ENCODE measurements at places on chromosomes 1 and 21. TPM values are rescaled to one million over a fixed set of nuclear protein-coding genes. Genes with fewer than 3 reads are reported as not detected.

The SPRR5 gene
- polyA plus RNA-seq = not detected

The SPATA46 gene
- not detected for polyA plus RNA-seq

The DAB1 gene
- polyA plus RNA-seq = 1.0 TPM

The TEDDM1 gene
- polyA plus RNA-seq = not detected

The PERM1 gene
- polyA plus RNA-seq = not detected

- DNase-seq = peak; percentile 71
These were observed 483.0 kb downstream of the NCAM2 start for GRCh38 chr21:21481239-21481638.

DNA sequence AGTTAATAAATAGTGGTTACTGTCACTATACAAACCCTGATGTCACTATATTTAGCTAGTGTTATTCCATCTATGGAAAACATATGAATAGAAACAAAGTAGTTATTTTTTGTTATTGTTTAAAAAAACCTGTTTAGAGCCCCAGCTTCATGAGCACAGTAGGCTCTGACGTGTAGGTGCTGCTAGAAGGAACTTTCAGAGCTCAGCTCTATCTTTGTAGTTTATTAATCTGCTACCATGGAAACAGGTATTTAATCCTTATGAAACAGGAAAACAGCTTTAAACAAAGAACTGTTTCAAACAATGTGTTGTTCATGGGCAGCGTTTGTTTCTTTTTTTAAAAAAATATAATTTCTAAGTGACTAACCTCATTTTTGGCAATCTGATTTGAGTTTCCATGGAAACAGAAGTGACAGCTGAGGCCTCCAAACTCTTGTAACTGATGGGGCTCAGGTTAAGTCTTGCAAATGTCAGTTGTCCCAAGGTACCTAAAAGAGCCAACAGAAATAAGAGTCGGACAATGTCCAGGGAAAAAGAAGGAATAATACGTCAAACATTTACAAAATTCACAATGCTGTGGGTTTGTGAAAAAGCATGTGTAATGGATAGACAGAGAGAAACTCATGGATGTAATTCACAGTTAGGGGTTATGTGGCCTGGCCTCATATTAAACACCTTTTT, 162.0 kb upstream of the C21orf91 start:
- no peak for DNase-seq

- DNase-seq = no peak
These were observed 406.1 kb downstream of the RPS6KC1 start for GRCh38 chr1:213457186-213457585.

DNA sequence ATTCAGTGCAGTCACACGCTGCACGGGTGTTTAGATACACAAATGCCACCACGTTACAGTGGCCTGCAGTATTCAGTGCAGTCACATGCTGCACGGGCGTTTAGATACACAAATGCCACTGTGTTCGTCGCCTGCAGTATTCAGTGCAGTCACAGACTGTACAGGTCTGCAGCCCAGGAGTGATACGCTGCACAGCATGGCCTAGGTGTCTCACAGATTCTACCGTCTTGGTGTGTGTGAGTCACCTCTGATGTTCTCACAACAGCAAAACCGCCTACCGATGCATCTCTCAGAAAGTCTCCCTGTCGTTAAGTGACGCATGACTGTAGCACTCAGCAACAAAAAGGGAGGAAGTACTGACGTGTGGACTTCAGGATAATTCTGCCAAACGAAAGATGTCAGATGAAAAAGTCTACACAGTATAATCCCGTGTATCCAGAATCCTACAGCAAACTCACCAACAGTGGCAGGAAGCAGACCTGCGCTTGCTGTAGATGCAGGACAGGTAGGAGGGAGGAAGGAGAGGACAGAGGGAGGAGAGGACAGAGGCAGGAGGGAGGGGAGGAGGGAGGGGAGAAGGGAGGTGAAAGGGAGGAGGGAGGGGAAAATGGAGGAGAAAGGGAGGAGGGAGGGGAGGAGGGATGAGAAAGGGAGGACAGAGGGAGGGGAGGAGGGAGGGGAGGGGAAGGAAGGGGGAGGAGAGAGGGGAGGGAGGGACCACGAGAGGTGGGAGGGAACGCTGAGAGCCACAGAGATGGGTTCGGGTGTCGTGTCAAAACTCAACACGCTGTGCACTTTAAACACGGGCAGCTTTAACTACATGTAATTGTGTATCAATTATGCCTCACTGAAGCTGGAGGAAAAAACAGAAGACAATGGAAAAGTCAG, 36.3 kb upstream of the PCBP3 start:
- no peak for DNase-seq

DNA sequence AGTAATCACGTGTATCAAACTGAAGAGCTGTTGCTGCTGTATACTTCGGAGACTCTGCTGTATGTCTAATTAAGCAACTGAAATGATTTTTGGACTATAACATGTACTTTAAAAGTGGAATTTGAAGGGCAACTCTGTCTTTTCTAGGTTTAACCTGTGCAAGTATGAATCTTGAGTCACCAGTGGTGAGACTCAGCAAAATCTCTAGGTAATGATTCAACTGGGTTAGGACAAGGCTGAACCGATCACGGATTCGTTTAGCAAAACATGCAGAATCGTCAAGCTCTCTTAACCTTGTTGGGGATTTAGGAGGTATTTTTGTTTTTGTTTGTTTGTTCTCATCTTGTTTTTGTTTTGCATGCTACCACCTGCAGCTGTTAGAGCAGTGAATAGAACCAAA, 149.6 kb downstream of the CYYR1 start:
- no peak for DNase-seq

DNA sequence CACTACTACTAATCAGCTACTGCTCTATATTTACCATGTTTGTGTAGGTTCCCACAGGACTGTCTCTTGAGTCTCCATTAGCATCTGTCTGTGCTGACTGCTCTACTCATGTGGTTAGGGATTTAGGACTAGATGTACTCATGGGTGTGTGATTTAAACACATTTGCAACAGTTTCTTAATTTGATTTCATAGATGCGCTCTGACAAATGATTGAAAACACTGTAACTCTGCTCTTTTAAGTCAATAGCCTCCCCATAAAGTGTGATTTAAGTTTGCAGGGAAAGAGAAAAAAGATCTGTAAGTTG, 809.3 kb downstream of the NCAM2 start:
- no peak for DNase-seq

DNA sequence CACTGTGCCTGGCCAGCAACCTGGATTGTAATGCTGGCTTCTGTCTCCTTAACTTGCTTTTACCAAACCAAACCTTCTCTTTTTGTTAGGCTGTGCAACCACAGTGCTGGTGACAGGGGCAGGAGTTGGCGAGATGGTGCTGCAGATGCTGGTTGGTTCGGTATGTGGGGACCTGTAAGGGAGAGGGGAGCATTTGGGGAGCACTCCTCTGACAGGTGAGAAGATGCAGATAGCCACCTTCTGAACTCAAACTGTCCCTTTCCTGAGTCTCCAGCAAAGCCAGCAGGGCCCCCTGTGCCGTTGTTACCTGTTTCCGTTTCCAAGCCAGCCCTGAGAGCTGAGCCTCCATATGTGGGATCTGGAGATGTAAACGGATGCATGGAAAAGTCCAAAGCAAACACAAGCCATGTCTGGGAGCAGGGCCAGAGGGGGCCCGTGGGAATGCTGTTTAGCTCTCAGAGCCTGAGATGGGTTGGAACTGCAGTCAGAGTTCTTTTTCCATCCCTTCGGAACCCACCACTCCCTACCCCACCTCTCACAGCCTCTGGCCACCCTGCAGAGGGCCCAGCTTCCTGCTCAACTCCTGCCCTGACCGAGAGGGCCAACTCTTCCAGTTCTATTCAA, 34.0 kb downstream of the ELK4 start:
- peak; percentile 64 for DNase-seq

DNA sequence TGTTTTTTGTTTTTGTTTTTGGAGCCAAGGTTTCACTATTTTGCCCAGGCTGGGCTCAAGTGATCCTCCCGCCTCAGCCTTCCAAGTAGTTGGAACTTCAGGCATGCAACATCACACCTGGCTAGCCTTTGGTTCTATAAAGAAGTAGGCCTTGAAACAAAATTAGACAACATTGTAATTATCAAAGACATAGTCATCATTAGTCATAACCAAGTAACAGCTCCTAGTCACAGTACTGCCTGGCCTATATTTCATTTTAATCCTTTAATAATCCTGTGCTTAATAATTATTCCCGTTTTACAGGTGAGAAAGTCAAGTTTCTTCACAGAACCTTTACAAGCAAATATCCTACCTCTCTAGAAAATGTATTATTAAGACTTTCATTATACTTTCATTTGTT, 52.3 kb upstream of the TBX15 start:
- DNase-seq = no peak

DNA sequence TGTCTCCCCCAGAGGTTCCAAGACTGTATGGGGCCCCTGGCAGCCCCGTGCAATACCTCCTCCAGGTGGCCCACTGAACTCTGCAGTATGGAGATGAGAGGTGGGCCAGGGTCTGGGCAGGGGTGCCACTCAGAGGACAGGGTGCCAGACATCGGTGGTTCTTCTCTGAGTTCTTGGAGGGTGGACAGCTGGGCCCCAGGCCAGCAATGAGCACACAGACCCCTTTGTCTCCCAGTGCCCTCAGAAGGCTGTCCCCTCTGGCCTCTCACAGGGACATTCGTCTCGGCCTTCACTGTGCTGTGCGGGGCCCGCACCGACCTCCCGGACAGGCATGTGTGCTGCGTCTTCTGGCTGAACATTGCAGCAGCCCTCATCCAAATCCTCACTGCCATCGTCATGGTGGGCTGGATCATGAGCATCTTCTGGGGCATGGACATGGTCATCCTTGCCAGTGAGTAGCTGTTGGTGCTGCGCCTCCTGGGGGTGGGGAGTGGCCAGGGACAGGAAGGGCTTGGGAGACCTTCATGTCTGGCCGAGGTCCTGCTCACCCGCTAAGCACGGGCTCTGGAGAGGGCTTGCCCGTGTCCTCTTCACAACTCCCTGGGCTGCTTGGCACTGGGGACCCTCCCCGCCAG, 48.1 kb downstream of the STUM start:
- no peak for DNase-seq

- no peak for DNase-seq
These were observed 4.1 kb upstream of the HPCA start for GRCh38 chr1:32881871-32882850.

- no peak for DNase-seq
These were observed 188.8 kb downstream of the TNR start for GRCh38 chr1:175554586-175554985.

DNA sequence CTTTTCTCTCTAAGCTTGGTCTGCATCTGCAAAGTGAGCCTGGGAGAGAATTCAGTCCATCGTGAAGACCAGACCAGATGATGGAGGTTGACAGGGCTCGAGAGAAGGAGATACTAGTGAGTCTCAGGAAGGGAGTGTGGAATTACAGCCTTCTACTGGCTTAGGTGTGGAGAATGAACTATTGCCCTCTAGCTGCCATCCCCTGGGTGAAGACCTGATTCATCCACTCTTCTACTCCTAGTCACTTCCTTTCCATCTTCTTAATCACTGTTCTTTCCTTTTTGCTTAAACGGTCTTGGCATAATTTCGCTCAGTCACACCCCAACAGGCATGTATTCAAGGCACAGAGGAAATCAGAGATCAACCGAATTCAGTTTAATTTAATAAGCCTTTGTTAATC, 34.0 kb upstream of the HSD17B7 start:
- no peak for DNase-seq

GRCh38 chr1:42311897-42312296, 23.1 kb downstream of the FOXJ3 start:
- DNase-seq = no peak

GRCh38 chr1:5364591-5364990, 627.6 kb downstream of the NPHP4 start:
- no peak for DNase-seq

- no peak for DNase-seq
These were observed 5.5 kb upstream of the PIK3CD start for GRCh38 chr1:9646037-9646436.

GRCh38 chr1:220908757-220909156, 29.5 kb downstream of the HLX start:
- no peak for DNase-seq

DNA sequence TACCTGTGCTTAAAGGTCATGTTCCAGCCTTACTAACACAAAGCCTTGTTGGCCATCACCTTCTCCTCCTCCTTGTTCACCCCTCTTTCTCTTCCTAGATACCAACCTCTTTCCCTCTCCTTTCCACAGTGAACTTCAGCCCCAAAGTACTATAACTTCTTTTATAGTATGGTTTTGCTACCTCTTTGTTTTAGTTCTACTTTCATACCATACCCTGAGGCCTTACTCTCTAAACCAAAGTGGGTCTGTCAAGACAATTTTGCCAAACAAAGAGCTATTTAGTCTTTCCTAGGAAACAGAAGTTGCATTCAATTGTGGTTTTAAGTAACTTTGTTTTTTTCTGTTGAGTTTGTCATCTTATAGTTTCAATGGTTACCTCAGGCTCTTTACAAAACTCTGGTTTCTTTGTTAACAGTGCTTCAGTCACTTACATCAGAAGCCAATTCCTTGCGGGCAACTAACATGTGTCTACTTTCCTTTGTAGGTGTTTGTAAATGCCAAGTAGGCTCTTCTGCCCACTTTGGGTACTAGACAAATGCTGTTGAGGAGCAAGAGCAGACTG, 623.9 kb upstream of the PKN2 start:
- DNase-seq = no peak

- no peak for DNase-seq
These were observed 88.0 kb upstream of the NFIA start for GRCh38 chr1:60994369-60994768.

Measured in fibroblast of lung (primary cell).